ENCODE measurements at places on chromosomes 2 and 18.

DNA sequence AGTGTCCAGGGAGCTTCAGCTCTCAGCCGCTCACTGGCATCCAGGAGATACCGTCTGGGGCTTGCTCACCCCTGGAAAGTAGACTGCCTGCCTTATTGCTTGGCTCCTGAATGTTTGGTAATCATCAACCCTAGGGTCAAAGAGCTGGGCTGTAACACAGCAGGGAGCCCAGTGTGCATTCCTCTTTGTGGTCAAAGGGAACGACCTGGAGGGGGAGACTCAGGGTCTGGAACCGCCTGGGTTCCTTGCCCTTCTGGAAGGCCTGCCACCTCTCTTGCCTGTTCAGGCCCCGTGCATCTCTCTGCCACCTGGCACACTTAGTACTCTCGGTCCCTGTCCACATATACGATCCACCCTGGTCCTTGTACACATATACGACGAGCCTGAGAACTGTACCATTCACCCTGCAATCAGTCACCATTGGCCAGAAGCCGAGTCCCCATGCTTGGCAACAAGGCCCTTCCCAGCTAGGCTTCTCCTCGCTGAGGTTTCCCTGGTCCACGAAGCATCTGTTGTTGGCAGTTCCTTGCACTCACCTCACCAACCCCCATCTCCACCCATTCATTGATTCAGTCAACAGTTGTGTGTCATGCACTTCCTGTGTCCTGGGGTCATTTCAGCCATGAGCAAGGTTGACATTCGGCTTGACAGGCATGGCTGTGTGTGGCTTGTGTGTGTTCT, at the start of gene NAT8:
TSS of gene NAT8 (minus strand) at position 85 of the 681 bp plus-strand sequence. CDS start 794 bp downstream, outside the sequence.
- no peaks in the 10 kb centered on the region for H3K4me1 ChIP-seq
- no peaks in the 10 kb centered on the region for H3K36me3 ChIP-seq
- no peak within 1 kb of the TSS for H3K4me3 ChIP-seq
- peaks cover 47% of the 10 kb centered on the region for H3K27me3 ChIP-seq
- no peak for DNase-seq

DNA sequence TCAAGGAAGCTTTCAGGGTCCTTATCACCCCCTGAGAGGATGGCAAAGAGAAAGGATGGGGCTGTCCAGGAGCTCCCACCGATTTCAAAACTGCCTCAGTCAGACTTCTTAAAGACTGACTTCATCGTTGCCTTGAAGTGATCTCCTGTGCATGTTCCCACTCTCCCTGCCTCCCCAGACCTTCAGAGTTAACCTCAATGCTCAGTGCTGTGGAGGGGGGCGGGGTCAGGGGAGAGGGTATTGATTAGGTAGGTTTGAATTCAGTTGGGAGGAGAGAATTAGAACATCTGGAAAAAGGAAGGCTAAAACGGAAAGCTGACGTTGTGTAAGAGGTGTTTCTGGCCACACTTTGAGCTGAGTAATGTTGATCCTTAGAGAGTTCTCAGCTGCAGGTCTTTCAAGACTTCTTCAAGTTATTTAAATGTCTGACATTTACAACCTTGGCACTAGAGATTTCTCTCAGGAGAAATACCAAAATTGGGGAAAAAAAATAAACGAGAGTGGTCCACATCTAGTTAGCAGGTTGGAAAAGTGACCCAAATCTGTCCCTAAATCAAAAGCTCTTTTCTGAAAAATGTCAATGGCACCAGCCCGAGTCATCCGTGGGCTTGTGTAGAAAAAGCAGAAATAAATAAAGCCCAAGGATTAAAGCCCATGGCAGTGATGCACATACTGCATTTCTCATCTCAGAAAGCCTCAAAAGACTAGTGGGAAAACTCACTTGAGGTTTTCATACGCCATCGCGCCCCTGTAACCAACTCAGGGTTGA, 134.7 kb upstream of the EPAS1 start:
- no peak for DNase-seq
- peaks cover 4% of the 10 kb centered on the region for H3K4me1 ChIP-seq
- H3K27me3 ChIP-seq, result no peaks in the 10 kb centered on the region
- H3K36me3 ChIP-seq, result peaks cover 8% of the 10 kb centered on the region
- no peak overlapping the region for H3K27ac ChIP-seq
- no peak overlapping the region for H3K4me3 ChIP-seq

DNA sequence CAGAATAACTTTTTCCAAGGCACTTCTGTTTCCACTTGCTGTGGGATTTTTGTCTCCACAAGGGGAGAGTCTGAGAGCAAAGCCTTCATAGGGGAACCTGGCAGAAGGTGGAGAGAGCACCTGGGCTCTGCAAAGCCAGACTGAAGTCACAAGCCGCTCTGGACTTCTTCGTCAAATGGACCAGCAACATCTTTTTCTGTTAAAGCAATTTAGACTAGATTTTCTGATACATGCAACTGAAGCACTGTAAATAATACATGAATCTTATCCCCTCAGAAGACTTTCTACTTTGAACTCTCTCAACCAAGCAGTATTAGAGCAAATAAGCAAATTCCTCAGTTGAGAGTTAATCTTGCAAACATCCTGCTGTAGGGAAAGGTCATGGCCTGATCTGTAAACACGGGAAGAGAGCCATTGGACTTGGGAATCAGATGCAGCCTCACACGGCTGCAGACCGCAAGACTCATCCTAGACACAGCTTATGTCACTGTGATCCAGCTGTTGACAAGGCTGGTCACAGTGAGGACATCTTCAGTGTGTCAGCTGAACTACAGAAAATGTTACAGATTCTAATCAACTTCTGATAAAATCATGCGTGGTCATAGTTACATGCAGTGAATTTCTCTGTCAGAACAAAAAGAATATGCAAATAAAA, 3.2 kb downstream of the SH3YL1 start:
- no peaks in the 10 kb centered on the region for H3K36me3 ChIP-seq
- no peak overlapping the region for H3K4me3 ChIP-seq
- DNase-seq, result no peak
- no peaks in the 10 kb centered on the region for H3K27me3 ChIP-seq
- H3K4me1 ChIP-seq, result peaks cover 7% of the 10 kb centered on the region
- no peak overlapping the region for H3K27ac ChIP-seq

DNA sequence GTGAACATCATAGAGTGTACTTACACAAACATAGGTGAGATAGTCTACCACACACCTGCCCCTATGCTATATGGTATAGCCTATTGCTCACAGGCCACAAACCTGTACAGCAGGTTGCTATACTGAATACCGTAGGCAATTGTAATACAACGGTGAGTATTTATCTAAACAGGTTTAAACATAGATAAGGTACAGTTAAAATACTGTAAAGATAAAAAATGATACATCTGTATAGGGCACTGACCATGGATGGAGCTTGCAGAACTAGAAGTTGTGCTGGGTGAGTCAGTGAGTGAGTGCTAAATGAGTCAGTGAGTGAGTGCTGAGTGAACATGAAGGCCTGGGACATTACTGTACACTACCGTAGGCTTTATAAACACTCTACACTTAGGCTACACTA, 267.0 kb upstream of the HS6ST1 start:
- no peak overlapping the region for H3K4me3 ChIP-seq
- peaks cover 2% of the 10 kb centered on the region for H3K36me3 ChIP-seq
- DNase-seq, result no peak
- H3K4me1 ChIP-seq, result no peaks in the 10 kb centered on the region
- peaks cover 33% of the 10 kb centered on the region for H3K27me3 ChIP-seq

GRCh38 chr18:76821875-76822505, 367 bp upstream of the ZNF236 start:
- H3K36me3 ChIP-seq, result no peaks in the 10 kb centered on the region
- DNase-seq, result peak; percentile 58
- no peaks in the 10 kb centered on the region for H3K27me3 ChIP-seq
- H3K27ac ChIP-seq, result peak overlapping the region; percentile 92
- peak overlapping the region; percentile 90 for H3K4me3 ChIP-seq

DNA sequence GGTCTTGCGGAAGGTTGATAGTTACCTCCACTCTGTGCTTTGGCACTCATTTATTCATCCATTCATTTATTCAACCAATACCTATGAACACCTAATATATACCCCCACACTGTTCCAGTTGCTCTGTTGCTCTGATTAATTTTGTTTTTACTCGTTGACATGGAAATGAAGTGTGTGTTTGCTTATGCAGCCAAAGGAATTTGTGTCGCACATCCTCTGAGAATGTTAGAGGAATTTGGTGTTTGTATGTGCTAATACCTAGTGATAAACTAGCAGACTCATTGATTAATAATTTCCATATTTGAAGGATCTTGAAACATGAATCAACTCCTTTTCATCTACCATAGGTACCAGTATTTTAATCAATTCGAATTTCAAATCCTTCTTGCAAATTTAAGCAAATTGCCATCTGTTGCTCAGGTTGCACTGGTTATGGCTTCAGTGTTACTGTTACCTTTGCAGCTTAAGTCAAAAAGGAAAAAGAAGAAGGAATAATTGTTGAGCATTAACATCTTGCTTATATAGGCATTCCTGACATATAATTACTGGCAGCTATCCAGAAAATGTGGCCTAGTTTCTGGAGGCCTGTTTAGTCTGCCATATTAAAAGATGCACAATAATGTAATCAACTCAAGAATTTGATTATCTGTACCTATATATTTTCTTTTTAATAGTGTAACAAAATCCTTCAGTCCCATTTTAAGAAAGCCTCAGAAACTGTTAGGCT, 25.7 kb upstream of the CRIM1 start:
- H3K27ac ChIP-seq, result no peak overlapping the region
- no peak overlapping the region for H3K4me3 ChIP-seq
- H3K36me3 ChIP-seq, result no peaks in the 10 kb centered on the region
- DNase-seq, result no peak

- H3K27me3 ChIP-seq, result no peaks in the 10 kb centered on the region
- no peaks in the 10 kb centered on the region for H3K36me3 ChIP-seq
- H3K4me1 ChIP-seq, result no peaks in the 10 kb centered on the region
- DNase-seq, result no peak
- H3K27ac ChIP-seq, result no peak overlapping the region
Measured at GRCh38 chr2:124323321-124323720, 298.2 kb downstream of the CNTNAP5 start.

DNA sequence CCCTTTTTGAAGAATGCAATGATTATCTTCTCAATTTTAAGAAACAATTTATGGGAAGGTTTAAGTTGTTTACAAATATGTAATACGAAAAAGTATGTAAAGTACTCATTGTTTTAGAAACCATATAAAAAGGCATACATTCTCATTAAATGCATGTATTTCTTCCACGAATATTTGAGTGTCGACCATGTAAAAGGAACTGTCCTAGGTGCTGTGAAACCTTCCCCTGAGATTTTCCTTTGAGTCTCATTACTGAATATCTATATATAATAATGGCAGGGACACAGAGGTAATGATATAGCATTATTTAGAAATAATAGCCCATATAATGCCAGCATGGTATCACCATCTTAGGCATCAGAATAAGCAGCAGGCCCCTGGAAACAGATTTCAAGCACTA, 239.3 kb downstream of the ERBB4 start:
- H3K36me3 ChIP-seq, result no peaks in the 10 kb centered on the region
- no peak overlapping the region for H3K4me3 ChIP-seq
- no peaks in the 10 kb centered on the region for H3K27me3 ChIP-seq
- H3K4me1 ChIP-seq, result no peaks in the 10 kb centered on the region

DNA sequence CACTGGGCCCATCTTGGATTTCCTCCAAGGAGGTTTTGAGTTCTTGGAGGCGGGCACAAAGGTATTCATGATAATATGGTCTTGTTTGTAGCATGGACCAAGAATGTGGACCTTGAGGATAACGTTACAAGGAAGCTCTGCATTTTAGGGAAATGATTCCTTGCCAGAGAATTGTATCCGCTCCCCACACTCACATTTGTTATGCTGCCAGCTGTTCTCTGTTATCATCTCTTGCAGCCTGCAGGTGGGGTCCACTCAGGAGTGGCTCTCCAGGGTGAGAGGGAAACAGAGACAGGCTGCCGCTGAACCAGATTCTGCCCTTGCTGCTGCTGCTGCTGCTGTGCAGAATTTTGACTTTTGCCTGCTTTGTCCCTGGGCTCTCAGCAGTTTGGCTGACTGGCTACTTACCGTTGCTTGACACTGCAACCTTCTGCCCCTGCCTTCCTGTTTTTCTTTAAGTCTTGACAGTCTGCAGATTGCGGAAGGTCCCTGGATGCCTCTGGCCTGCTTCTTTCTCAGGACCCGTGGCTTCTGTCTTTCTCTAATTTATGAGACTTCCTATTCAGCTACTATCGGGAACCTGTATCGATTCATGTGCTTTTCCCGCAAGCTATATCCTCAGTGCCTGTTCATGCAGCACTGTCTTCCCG, 122.3 kb upstream of the DOCK10 start:
- no peak for DNase-seq
- peaks cover 5% of the 10 kb centered on the region for H3K4me1 ChIP-seq
- H3K4me3 ChIP-seq, result no peak overlapping the region

DNA sequence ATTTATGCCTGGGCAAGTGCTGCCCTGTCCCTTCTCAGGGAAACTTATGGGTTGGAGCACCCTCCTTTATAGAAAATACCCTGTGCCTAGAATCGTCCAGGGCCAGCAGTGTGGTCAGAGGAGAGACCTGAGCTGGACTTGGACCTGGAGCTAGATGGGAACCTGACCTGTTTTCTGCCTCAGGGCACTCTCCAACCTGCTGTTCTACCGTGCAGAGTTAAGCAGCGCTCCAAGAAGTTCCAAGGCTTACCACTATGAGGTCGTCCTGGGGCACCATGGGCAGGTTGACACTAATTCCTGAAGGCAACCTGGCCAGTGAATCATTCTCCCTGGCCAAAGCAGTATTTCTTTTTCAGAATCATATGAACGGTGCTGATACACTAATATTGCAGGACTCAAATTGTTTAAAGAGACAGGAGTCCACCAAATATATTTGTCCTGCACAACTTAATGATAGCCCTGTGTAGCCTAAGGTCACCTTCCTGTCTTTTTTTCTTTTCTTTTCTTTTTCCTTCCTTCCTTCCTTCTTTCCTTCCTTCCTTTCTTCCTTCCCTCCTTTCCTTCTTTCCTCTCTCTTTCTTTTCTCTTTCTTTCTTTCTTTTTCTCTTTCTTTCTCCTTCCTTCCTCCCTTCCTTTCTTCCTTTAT, 455.4 kb upstream of the HNMT start:
- H3K4me3 ChIP-seq, result no peak overlapping the region
- DNase-seq, result no peak
- no peaks in the 10 kb centered on the region for H3K36me3 ChIP-seq
- H3K4me1 ChIP-seq, result no peaks in the 10 kb centered on the region
- H3K27me3 ChIP-seq, result no peaks in the 10 kb centered on the region
- no peak overlapping the region for H3K27ac ChIP-seq

GRCh38 chr2:236973343-236973980, 112.2 kb upstream of the COPS8 start:
- H3K4me3 ChIP-seq, result no peak overlapping the region
- DNase-seq, result no peak
- peaks cover 16% of the 10 kb centered on the region for H3K4me1 ChIP-seq
- H3K36me3 ChIP-seq, result no peaks in the 10 kb centered on the region
- no peak overlapping the region for H3K27ac ChIP-seq

DNA sequence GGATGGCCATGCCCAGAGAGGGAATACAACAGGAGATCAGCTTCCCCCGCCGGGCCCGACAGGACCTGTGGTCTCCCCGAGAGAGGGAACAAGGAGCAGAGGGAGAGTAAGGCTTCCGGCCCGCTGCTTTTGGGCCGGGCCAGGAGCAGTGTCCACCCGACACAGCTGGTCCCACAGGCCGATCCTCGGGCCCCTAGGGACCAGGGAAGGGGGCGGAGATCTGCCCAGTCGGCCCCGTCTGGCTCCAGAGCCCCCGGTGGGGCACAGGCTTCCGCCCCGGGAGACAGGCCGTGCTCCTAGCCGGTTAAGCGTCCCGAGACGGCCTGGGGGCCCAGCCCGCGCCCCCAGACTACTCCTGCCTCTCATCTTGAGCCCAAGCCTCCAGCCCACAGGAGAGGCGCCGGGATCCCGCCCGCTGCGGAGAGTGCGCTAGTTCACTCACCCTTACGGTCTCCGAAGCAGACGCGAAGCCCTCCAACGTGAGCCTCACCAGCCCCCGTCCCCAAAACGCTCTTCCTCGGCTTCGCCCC, at the start of gene MCFD2:
TSS of gene MCFD2 (minus strand) at position 526 of the 530 bp plus-strand sequence. CDS start 6,635 bp downstream, outside the sequence.
- H3K27me3 ChIP-seq, result no peaks in the 10 kb centered on the region
- peak within 1 kb of the TSS; percentile 92 for H3K27ac ChIP-seq
- H3K4me1 ChIP-seq, result peaks cover 37% of the 10 kb centered on the region

Measured in T-helper 17 cell (primary cell).